ENCODE measurements at places on chromosomes 6 and 20. TPM values are rescaled to one million over a fixed set of nuclear protein-coding genes. Genes with fewer than 3 reads are reported as not detected.

Gene GJA10
- total RNA-seq, result not detected

Gene LINC00237
- total RNA-seq, result not detected

Gene LHFPL5
- not detected for total RNA-seq

Gene C20orf204
- 6.8 TPM for total RNA-seq

Gene HMGCLL1
- total RNA-seq, result not detected

Gene OOEP
- total RNA-seq, result not detected

Gene UST
- total RNA-seq, result 2.0 TPM

Gene HCK
- not detected for total RNA-seq

Gene SLPI
- total RNA-seq, result not detected

Gene FITM2
- total RNA-seq, result 5.7 TPM

Gene SRMS
- not detected for total RNA-seq

Gene THBS2
- total RNA-seq, result 2.6 TPM

Gene KCNQ2
- total RNA-seq, result not detected

Gene SLC35F1
- total RNA-seq, result not detected

Gene NT5E
- 201 TPM for total RNA-seq

Gene SS18L1
- 17.1 TPM for total RNA-seq

Gene HLA-DPA1
- total RNA-seq, result 12.8 TPM

Gene EPHA7
- total RNA-seq, result 0.53 TPM
